ENCODE measurements at places on chromosomes 4 and X. TPM values are rescaled to one million over a fixed set of nuclear protein-coding genes. Genes with fewer than 3 reads are reported as not detected.

Gene FHIP1A
- 2.0 TPM for total RNA-seq

Gene ZCCHC18
- not detected for total RNA-seq

- no peak for DNase-seq
Observed at GRCh38 chrX:41604766-41605543, 83.8 kb upstream of the GPR34 start.

- DNase-seq, result no peak
Observed at GRCh38 chrX:34578237-34578636, 78.8 kb downstream of the TMEM47 start.

- DNase-seq, result no peak
Observed at GRCh38 chr4:152243896-152244595, 291.8 kb downstream of the FBXW7 start.

- DNase-seq, result no peak
Observed at GRCh38 chr4:108959491-108959890, 196.6 kb upstream of the ETNPPL start.
